ENCODE measurements at places on chromosomes 3 and 15.

DNA sequence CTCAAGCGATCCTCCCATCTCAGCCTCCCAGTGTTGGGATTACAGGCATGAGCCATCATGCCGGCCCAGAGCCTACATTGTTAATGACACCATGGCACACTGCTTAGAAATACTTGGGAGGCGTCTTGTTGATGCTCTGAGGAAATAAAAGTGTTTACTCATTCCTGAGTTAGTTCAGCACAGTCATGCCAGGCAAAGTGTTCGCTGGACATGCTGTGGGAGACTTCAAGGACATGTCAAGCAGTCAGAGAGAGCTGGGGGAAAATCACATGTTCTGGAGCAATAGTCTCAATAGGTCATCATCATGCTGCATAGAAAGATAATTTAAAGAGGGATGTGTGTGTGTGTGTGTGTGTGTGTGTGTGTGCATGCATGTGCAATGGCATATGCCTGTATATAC, 37.5 kb downstream of the TTC23 start:
- DNase-seq: no peak

- no peak for DNase-seq
Observed at GRCh38 chr3:36933540-36934296, 11.1 kb downstream of the TRANK1 start.

- DNase-seq: peak; percentile 57
Observed at GRCh38 chr3:129182390-129183185, 1.1 kb downstream of the CNBP start.

DNA sequence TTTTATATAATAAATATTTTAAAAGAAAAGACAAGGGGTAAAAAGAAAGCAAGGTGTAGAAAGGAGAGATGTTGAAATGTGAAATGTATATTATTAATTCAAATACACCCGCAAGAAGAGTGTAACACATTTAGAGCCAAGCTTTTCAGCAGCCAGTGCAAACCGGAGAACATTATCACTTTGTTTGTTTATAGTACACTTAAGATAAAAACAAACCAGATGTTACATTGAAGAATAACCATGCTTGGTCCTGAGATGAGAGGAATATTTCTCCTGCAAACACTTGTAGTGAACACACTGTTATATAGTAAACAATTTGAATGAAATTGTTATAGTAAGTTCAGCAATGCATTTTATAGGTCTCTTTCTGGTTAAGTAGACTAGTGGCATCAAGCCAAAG, 1441.5 kb downstream of the OTOL1 start:
- DNase-seq: no peak

GRCh38 chr3:31947162-31947561, 33.9 kb downstream of the OSBPL10 start:
- no peak for DNase-seq

- no peak for DNase-seq
Observed at GRCh38 chr3:63809607-63810006, 9.5 kb upstream of the C3orf49 start.

DNA sequence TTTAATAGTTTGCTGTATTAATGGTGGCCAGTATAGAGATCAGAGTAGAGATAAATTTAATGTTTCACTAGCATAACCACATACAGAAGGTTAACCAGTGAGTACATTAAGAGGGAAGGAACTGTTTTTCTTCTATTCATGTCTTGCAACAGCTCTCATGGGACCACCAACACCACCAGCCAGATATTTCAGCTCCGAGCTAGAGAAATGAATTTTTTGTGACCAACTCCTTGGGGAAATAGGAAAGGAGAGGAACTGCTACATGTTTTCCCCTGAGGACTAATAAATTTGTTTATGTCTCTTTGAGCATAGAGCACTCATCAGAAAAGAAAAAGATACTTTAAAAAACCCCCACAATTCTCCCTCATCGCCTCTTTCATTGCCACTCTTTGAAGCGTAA, 247.5 kb downstream of the MBNL1 start:
- no peak for DNase-seq

DNA sequence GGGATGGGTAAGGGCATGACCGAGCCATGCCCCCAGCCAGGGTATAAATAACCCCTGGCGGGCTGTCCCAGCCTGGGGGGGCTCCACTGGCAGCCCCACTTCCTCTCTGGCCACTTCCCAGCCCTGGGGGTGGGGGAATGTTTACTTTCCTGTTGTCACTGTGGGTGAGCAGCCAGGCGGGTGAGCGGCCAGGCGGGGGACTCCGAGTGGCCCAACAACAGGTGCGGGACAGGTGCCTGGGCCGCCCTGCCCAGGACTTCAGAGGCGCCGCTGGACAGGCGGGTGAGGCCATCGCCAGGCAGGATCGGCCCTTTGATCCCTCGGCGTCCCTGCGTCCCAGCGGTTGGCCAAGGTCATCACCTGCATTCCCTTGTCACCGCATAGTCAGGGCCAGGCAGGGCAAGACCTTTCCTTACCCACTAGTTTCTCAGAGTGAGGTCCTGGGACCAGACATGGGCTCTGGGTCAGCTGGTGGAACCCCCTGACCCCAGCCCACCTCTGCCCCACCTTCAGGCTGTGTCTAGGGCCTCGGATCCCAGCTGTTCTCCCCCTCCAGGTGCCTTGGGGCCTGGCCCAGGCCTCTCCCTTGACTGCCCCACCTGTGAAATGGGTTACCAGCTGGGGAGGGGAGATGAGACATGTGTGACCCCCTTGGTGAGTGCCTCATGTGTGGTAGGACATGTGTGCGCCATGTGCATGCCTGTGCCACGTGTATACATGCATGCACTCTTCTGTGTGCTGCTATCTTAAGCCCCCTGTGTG, 16.6 kb downstream of the SEMA3F start:
- no peak for DNase-seq

GRCh38 chr15:69807721-69808120, 290.0 kb downstream of the TLE3 start:
- no peak for DNase-seq

DNA sequence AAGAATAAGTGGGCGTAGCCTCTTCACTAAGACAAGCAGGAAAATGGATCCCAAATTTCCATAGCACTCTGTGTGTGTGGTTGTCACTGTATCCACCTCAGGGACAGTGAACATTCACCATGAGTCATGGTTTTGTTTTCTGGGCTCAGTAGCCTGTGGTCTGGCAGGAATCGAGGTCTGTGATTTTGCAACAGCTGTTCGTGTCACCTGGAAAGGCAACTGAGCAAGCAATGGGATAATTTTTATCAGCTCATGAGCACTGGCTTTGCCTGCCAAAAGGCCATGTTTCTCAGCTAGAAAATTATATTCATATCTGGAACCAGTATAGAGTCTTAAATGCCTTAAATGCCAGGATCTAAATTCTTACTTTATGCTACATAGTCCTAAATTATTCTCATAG, 60.9 kb downstream of the STRIT1 start:
- DNase-seq: no peak

DNA sequence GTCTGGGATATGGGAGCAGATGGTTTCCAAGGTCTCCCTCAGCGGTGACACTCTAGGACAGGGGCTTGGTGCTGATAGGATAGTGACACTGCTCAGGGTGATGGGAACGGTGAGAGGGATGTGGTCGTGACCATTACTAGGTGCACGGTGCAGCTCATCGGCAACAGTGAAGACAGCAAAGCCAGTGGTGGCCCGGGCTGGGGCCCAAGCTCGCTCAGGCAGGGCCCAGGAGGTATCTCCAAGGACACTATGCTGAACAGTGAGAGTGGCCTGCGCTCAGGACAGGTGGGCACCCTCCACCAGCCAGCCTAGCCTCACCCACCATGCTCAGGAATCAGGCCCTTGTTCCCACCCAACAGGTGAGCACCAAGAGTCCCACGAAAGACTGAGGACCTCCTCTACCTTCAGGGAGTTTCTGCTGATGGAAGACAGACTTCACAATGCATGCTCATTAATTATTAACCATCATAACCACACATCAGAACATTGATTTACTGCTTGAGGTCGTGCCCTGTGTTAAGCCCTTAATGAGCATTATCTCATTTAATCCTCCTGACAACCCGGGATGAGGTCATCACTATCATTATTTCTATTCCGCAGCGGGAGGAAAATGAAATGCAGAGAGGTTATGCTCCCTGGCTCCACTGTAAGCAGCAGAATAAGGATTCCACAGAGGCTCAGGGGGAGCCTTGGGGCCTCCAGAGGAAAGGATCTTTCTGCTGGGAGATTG, 269.4 kb downstream of the UACA start:
- DNase-seq: no peak

DNA sequence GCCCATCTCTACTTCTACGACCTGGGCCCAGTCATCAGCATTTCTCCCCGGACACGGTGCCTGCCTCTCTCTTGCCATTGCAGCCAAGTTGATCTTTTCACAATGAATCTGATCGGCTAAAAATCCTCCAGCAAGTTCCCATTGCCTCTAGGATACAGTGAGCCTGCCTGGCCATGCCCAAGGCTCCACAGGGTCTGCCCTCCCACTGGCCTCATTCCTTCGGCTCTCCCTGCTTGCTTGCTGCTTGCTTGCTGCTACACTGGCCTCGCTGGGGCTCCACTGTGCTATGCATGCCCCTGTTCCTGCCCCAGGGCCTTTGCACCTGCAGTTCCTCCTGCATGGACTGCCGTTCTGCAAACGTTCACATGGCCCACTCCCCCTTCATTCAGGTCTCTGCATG, 2.0 kb downstream of the ABTB1 start:
- no peak for DNase-seq

DNA sequence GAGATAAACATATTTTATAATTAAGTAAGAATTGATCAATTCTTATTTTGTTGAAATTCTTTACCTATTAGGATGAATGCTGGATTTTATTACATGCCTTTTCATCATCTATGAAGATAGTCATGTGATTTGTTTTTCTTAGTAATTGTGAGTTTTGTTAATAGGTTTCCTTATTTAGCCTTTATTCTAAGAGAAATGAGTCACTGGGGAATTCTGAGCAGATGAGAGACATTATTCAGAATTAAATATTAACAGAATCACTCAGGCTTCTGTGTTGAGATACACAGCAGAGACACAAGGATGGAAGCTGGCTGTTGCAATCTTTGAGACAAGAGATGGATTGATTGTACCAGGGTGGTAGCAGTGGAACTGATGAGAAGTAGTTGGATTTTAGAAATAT, 7.4 kb upstream of the ANO10 start:
- DNase-seq: no peak

- no peak for DNase-seq
Observed at GRCh38 chr3:976006-976405, 116.8 kb upstream of the CNTN6 start.

- DNase-seq: no peak
Observed at GRCh38 chr3:64825404-64826120, 137.8 kb upstream of the ADAMTS9 start.

- no peak for DNase-seq
Observed at GRCh38 chr3:126451511-126451910, 24.2 kb downstream of the ZXDC start.

- DNase-seq: no peak
Observed at GRCh38 chr3:32469151-32469874, 33.3 kb downstream of the CMTM6 start.

DNA sequence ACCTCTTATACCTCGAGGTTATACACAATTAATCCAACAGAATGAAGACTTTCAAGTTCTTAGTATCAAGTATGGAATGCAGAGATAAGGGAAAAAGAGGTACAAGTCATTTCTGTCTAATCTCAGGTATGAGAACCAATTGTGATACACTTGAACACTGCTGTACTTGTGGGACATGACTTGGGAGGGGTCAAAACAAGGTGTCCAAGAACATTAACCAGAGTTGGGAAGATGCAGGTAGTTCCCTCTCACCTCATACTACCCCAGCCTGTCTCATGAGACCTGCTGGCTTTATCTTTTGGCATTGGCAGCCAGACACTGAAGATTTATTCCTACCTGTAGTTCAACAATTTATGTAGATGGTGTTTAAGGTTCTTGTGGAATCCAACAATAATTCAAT, 209.7 kb downstream of the NR1D2 start:
- DNase-seq: no peak

DNA sequence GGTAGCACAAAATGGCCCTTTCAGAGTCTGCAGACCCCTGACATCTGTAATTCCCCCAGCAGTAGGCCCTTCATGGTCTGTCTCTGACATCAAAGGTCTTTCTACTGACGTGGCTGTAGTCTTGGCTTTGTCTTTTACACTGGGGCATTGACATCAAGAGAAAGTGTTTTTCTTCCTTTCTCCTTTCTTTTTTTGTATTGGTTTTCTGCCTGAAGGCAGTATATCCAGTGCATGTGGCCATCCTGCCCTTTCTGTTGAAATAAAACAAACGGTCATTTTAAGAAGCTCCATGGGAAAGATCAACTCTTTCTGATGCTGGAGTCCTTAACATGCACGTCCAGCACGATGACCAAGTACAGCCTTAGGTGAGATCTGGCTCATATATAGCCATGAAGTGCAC, 106.8 kb upstream of the SAMMSON start:
- no peak for DNase-seq

DNA sequence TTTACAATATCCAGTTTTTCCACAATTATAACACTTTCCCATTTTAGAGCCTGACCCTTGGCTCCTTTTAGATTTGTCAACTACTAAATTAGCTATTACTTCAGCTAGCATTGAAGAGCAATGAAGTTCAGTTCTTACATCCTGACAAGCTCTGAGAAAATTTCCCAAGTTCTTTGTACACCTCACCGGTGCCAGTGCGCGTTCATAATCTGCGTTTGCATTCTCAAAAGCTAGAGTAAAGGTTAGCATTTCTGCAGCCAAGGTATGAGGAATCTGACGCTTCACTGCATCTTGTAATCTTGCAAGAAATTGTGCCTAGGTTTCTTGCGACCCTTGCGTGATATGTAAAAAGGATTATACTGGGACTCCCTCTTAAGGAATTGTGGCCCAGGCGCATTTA, 25.2 kb upstream of the XCR1 start:
- no peak for DNase-seq

- DNase-seq: no peak
Observed at GRCh38 chr3:197286678-197287077, 11.7 kb downstream of the DLG1 start.

- DNase-seq: no peak
Observed at GRCh38 chr15:88900982-88901418, 5.7 kb upstream of the HAPLN3 start.

- no peak for DNase-seq
Observed at GRCh38 chr3:127180859-127181258, 12.1 kb upstream of the PRR23E start.

GRCh38 chr15:32730677-32731654, 13.2 kb downstream of the GREM1 start:
- DNase-seq: peak; percentile 5

GRCh38 chr3:39140341-39140971, 12.9 kb downstream of the CSRNP1 start:
- DNase-seq: no peak

DNA sequence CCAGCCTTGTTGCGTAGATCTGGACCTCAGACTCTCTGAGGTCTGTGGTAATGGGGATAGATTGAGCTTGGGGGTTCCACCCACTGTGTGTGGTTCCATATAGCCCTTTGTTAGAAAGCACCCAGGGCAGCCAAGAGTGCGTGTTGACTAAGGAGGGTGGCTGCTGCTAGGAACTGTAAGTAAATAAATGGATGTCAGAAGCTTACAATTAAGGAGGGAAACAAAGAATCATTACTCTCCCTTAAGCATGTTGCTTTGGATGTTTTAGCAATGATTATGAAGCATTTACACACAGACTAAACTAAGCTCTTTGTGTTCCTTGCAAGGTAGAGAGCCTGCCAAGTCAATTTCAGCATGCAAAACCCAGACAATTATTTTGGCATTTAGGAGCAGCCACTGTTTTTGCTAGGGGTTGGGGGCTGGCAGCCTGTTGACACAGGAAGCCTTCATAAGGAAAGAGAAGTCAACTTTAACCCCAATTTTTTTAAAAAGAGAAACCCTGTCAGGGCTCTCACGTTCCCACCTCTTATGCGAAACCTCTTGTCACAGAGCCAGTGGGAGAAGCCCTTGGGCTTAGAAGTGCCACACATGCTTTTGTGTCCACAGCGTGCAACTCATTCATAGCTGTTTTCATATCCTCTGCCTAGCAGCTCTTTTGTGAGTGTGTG, 127.8 kb downstream of the CMSS1 start:
- DNase-seq: no peak

Data from natural killer cell (primary cell).